Endodermal cell (in vitro differentiated cells): ENCODE measurements at places on chromosomes 16 and 17. TPM values are rescaled to one million over a fixed set of nuclear protein-coding genes. Genes with fewer than 3 reads are reported as not detected.

PCTP gene
- total RNA-seq, result 42.8 and 47.2 TPM in 2 replicates

DNA sequence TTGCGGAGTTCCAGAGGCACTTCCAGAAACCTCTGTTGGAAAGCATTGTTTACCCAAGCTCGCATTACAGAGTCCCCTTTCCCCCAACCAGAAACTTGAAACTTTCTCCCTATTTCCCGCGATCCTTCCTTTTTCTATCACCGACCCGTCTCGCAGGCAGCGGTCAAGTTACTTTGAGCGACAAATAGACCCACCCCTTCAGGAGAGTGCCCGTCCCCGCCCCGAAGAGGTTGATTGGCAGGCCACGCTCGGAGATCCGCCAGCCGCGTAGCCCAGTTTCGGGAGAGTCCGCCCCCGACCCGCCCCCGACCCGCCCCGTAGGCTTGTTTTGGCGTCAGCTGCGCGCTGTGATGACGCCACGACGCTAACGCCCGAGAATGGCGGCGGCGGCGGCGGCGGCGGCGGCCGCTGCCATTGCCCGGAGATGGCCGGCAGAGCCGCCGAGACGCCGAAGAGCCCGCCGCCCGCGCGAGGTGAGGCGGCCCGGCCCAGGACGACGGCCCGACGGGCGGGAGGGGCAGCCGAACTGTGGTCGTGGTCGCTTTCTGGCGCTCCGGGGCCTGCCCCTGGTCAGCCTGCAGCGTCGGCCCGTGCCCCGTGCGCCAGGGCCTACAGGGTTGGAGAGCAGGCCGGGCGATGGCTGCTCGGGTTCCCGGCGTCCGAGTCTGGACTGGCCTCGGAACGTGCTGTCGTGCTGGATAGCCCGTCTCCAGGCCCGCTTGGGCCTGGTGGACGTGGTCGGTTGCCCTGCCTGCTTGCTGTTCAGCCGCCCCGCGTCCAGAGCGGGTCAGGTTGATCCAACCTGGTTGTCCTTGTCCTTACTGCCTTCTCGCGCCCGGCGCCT, at the start of gene PSKH1:
Gene PSKH1, plus strand, starts transcription at position 356 of the 844 bp plus-strand sequence. CDS start 15,496 bp downstream, outside the sequence.
- no peaks in the 10 kb centered on the region for H3K4me1 ChIP-seq
- peak; percentile 99 for DNase-seq
- H3K4me3 ChIP-seq, result peak within 1 kb of the TSS; percentile 91
- H3K27me3 ChIP-seq, result no peaks in the 10 kb centered on the region
- H3K27ac ChIP-seq, result peak within 1 kb of the TSS; percentile 85
- H3K36me3 ChIP-seq, result no peaks in the 10 kb centered on the region

- H3K27ac ChIP-seq, result no peak overlapping the region
- no peaks in the 10 kb centered on the region for H3K27me3 ChIP-seq
- no peaks in the 10 kb centered on the region for H3K36me3 ChIP-seq
- no peaks in the 10 kb centered on the region for H3K4me1 ChIP-seq
- no peak for DNase-seq
Measured at GRCh38 chr16:764184-764750, 3.7 kb downstream of the MSLN start.

GRCh38 chr16:81817296-81817695, 38.2 kb downstream of the PLCG2 start:
- peaks cover 5% of the 10 kb centered on the region for H3K4me1 ChIP-seq
- H3K27me3 ChIP-seq, result no peaks in the 10 kb centered on the region
- no peak overlapping the region for H3K27ac ChIP-seq
- no peaks in the 10 kb centered on the region for H3K36me3 ChIP-seq

DNA sequence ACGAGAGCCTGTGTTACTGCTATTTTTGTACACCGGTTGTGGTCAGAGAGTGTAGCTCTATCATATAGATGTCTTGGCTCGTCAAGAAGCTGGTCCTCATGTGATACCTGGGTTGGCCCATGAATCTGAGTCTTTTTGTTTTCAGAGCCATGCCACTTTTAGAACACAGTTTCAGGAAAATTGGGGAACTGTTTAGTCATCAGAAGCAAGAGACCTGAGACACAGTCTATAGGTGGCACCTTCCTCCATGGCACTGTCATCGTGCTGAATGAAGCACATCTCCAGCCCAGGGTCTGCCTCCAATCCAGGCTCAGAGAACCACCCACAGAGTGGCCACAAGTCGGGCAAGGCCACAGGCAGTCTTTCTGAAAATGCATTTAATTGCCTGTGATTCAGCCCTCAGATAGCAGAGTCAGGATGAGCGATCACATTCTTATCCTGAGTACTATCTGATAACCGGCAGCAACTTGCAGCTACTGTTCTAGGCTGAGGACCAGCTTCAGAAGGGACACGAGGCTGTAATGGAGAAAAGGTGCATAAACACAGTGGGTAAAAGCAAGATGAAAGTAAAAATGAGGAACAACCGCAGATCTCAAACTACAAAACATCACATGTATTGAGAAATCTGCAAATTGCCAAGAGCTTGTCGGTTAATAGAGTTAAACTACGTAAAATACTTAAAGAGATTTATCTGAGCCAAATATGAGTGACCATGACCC, 14.2 kb upstream of the HAPSTR1 start:
- no peak for DNase-seq
- H3K27ac ChIP-seq, result no peak overlapping the region
- no peaks in the 10 kb centered on the region for H3K4me1 ChIP-seq
- no peaks in the 10 kb centered on the region for H3K36me3 ChIP-seq

PIK3R6 gene
- total RNA-seq, result 1.9 to 3.1 TPM (median 2.5 TPM) in 3 replicates

GRCh38 chr16:53089434-53090285, 34.9 kb downstream of the CHD9 start:
- H3K36me3 ChIP-seq, result peaks cover 6% of the 10 kb centered on the region
- H3K27me3 ChIP-seq, result peaks cover 23% of the 10 kb centered on the region
- peaks cover 11% of the 10 kb centered on the region for H3K4me1 ChIP-seq
- no peak overlapping the region for H3K4me3 ChIP-seq
- no peak for DNase-seq

- H3K36me3 ChIP-seq, result no peaks in the 10 kb centered on the region
- no peak overlapping the region for H3K27ac ChIP-seq
- no peak overlapping the region for H3K4me3 ChIP-seq
- no peak for DNase-seq
- H3K4me1 ChIP-seq, result peaks cover 11% of the 10 kb centered on the region
Measured at GRCh38 chr17:40104594-40105486, 4.5 kb upstream of the NR1D1 start.

DNA sequence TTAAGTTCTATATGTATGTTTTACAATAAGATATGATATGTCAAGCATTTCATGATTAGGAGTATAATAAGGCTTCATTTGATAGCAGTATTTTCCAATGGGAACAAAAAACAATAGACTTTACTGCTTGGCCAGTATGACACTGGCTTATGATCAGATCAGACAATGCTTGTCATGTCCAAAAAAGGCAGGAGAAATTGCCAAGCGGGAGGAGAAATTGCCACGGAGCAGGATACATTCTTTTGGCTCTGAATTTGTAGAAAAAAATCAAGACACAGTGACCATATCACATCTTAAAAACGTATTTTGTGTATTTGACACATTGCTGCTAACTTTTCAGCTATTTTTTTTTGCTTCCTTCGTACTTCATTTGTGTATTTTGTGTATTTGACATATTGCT, 404.1 kb downstream of the CNTNAP4 start:
- peaks cover 4% of the 10 kb centered on the region for H3K4me1 ChIP-seq
- H3K27ac ChIP-seq, result no peak overlapping the region
- no peaks in the 10 kb centered on the region for H3K27me3 ChIP-seq
- no peak overlapping the region for H3K4me3 ChIP-seq
- no peaks in the 10 kb centered on the region for H3K36me3 ChIP-seq

- no peaks in the 10 kb centered on the region for H3K27me3 ChIP-seq
- H3K4me1 ChIP-seq, result peaks cover 8% of the 10 kb centered on the region
- H3K4me3 ChIP-seq, result no peak overlapping the region
Measured at GRCh38 chr17:57099165-57099564, 14.1 kb downstream of the AKAP1 start.

KRTAP4-9 gene
- not detected in 2 replicates for total RNA-seq

KRTAP9-9 gene
- not detected in 2 replicates for total RNA-seq

DNA sequence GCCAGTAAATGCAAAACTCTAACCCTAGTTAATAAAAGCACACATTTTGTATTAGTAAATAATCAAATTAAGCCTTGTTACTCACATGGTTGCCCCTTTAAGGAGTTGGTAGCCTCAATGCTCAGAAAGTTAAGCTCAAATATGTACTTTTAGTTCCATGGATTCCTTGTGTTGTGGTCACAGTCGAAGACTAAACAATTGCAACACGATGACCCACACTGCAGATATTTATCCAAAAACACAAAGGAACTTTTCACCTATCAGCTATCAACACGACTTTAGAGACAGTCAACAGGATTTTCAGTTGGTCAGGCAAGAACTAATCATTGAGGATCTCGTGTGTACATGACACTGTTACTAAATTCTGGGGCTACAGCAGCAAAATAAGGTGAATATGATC, 47.4 kb upstream of the NUDT7 start:
- H3K4me3 ChIP-seq, result no peak overlapping the region
- H3K36me3 ChIP-seq, result no peaks in the 10 kb centered on the region
- no peak overlapping the region for H3K27ac ChIP-seq
- H3K27me3 ChIP-seq, result no peaks in the 10 kb centered on the region

- no peak overlapping the region for H3K4me3 ChIP-seq
- no peak for DNase-seq
- no peaks in the 10 kb centered on the region for H3K27me3 ChIP-seq
- H3K27ac ChIP-seq, result no peak overlapping the region
Measured at GRCh38 chr16:10314811-10315210, 71.0 kb upstream of the ATF7IP2 start.

GRCh38 chr17:72631949-72632684, 460.4 kb downstream of the SLC39A11 start:
- H3K27ac ChIP-seq, result peak overlapping the region; percentile 83
- no peaks in the 10 kb centered on the region for H3K4me1 ChIP-seq
- no peaks in the 10 kb centered on the region for H3K27me3 ChIP-seq
- no peaks in the 10 kb centered on the region for H3K36me3 ChIP-seq
- no peak overlapping the region for H3K4me3 ChIP-seq
- no peak for DNase-seq

ACSM2A gene
- total RNA-seq, result not detected in 3 replicates

- peak; percentile 7 for DNase-seq
- H3K4me3 ChIP-seq, result no peak overlapping the region
- H3K4me1 ChIP-seq, result no peaks in the 10 kb centered on the region
- H3K27ac ChIP-seq, result no peak overlapping the region
- no peaks in the 10 kb centered on the region for H3K36me3 ChIP-seq
Measured at GRCh38 chr16:55083052-55083451, 152.4 kb downstream of the IRX5 start.
